Stimulated activated CD4-positive, alpha-beta T cell treated with anti-CD3 and anti-CD28 coated beads, Interleukin-4, amount 100 ng/mL, for 24 hours (primary cell): ENCODE measurements at places on chromosomes 6 and 20.

DNA sequence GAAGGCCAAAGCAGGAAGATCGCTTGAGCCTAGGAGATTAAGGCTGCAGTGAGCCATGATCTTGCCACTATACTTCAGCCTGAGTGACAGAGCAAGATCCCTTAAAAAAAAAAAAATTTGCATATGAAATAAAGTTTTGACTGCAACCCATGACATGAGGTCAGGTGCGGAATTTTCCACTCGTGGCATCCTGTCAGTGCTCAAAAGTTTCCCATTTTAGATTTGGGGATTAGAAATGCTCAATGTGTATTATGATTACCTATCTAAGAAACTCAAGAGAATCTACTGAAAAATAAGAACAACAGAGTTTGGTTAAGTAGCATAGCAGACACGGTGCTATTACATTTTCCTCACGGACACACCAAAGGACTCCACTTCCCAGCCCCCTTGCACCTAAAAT is 11.7 kb downstream of the SLC23A2 start:
- DNase-seq = no peak

- DNase-seq = no peak
These were observed 36.6 kb downstream of the CITED2 start for GRCh38 chr6:139337830-139338229.

DNA sequence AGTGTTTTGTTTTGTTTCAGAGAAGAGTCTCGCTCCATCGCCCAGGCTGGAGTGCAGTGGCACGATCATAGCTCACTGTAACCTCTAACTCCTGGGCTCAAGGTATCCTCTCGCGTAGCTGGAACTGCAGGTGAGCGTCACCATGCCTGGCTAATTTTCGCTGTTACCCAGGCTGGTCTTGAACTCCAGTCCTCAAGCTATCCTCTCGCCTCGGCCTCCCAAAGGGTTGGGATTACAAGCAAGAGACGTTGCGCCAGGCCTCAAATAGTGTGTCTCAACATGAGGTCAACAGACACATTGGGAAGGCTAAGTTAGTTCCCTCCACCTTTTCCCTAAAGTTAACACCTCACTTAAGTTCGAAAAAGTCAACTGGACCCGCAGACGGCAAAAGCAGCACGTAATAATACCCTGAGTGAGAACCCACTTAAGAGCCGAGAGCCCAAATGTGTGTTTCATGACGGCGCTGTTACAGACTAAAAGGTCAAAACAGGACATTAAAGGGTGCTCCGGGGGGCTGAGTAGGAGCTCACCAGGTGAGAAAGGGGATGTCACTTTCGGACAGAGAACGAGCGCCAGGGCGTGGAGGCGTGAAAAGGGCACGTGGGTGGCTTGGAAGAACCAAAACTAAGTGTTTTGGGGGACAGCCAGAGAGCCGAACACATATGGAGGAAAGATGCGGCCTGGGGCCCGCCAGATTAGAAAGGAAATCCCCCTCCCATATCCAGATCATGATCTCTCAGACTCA is 499 bp downstream of the TTI1 start:
- DNase-seq = no peak

GRCh38 chr6:25614052-25614451 is 38.0 kb upstream of the SCGN start:
- DNase-seq = no peak

- DNase-seq = no peak
These were observed 44.8 kb downstream of the AGPAT4 start for GRCh38 chr6:161228921-161229591.

GRCh38 chr6:130367767-130368166 is 1.9 kb downstream of the TMEM200A start:
- DNase-seq = no peak

- no peak for DNase-seq
These were observed 101.2 kb downstream of the MKKS start for GRCh38 chr20:10332656-10333415.

DNA sequence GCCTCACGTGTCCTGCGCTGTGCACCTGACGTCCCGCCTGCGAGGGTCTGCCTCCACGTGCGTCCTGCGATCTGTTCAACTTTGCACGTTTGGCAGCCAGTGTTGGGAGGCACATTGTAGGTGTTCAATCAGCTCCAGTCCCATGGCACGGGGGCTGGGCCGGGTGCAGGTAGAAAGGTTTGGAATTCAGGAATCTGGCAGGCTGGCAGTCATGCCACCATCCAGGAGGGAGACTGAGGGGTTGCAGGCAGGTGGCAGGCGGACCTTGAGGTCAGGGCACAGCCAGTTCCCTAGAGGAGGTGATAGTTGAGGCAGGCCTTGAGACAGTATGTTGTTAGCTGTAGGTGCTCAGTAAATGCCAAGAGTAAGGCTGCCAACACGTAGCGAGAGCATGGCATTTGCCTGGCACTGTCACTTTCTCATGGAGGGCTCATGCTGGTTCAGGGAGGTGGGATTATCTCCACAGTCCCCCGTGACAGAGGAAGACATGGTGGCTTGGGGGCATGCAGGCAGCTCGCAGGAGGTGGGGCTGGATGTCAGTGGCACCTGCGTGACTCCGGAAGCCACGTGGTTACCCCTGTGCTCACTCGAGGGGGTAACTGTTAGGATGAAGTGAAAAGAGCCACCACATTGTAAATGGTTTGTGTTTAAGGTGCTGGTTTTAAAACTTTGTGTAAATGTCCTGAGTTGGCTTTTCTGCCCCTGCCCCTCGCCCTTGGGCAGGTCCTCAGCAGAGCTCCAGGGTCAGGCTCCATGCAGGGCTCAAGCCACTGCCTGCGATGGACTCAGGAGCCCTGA is 111.8 kb upstream of the FRMD1 start:
- no peak for DNase-seq

DNA sequence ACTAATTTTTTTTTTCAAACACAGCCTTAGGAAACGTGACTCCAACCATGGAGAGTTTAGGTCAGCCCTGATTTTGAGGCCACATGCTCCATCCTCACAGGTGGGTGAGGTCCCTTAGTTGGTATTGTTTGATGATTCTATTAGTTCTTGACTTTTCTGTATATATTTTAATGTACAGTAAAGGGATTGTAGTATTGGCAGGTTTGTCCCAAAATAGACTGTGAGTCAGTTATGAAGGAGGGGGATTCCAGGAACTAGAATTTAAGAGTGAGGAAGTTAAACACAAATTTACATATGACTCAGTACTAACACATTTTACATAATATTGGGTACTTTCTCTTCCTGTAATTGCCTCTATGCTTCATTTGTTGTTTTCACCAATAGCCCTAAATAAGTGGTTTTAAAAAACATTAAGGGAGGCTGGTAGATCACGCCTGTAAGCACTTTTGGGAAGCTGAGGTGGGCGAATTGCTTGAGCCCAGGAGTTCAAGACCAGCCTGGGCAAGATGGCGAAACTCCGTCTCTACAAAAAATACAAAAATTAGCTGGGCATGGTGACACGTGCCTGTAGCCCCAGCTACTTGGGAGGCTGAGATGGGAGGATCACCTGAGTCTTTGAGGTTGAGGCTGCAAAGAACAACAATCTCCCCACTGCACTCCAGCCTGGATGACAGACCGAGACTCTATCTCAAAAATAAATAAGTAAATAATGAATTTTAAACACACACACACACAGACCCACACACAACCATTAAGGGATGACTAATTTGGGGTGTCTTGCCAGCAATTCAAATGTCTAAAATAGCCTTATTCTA is 81.8 kb downstream of the SGK1 start:
- peak; percentile 12 for DNase-seq

GRCh38 chr6:160010067-160010466 is 41.2 kb downstream of the IGF2R start:
- DNase-seq = no peak

DNA sequence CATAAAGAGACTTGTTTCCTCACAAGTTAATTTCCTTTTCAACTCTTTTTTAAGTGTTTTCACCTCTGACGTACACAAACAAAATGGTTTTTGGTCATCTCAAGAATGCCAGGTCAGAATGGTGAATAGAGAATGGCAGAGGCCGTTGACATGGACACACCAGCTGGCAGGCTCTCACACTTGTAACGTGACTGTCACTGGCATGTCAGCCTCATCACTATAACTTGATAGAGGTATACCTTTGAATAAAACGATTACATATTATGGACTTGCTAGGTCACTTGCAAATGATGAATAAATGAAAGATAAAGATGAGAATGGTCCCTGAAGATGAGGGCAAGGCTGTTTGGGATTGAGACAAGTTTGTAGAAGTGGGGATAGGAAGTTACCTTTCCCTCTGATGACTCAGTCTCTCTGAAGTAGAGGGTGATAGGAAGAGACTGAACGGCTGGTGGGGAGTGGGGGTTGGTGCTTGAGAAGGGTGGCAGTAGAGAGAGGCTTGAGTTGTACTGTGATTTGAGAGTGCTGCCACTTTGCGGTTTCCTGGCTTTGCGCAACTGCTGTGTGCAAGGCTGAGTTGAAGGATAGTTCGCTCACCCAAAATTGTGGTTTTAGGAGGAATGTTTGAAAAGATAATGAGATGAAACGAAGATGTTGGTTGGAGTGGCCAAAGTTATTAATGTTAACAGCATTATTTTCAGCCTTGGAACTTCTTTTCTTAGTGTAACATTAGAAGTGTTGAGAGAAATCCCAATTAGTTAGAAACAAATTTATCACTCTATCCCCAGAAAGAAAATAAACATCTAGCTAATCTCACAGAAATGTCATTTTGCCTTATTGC is 30.3 kb downstream of the TBPL1 start:
- DNase-seq = peak; percentile 28

- no peak for DNase-seq
These were observed 53.9 kb downstream of the PREX1 start for GRCh38 chr20:48773837-48774418.

GRCh38 chr6:17096652-17097051 is 5.2 kb upstream of the STMND1 start:
- no peak for DNase-seq

- no peak for DNase-seq
These were observed 217.0 kb downstream of the TBX18 start for GRCh38 chr6:84547341-84547801.

DNA sequence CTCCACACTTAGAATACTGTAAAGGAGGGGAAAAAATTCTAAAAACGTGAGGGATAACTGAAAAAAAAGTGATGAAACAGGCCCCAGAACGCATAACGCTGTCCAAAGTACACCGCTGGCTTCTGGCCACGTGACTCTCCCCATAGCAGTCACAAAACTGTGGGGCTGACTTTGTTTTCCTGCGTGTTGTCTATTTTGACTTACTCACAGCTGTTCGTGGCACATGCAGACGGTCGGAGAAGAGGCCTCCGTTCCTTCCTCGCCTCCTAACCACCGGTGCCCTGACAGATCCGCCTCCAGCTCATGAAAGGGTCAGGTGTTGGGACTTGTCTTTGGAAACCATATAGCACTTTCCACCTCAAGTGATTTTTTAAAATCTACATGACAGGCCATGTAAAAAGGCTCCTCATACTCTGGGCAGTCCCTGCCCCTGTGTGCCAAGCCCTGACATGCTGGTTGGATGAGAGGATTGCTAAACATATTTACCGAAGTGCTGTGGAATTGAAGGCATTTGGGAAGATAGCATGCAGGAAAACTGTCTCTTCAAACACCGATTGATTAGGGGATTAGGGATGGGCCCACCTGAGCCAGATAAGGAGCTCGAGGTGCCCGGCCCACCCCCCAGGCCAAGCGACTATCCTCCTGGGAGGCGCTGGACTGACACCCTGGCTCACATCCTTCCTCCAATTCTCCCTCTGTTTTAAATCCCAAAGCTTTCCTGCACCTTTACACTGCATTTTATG is 54.8 kb downstream of the DACT2 start:
- DNase-seq = no peak

DNA sequence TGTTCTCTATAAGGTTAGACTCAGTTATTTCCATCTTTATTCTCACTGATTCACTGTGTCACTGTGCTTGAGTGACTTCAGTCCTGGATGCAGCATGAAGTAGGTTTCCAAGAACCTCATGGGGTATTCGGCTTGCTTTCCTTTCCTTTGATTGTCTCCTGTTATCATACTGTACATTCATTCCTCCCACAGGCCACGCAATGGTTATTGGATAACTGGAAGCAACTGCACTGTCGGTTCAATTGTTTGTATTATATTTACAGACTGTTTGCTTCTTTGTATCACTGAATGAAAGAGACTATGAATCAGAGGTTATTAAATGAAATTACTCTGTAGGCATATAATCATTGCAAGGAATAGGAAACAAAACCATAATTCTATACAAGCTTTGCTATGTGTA is 129.4 kb downstream of the MAP7 start:
- DNase-seq = no peak

DNA sequence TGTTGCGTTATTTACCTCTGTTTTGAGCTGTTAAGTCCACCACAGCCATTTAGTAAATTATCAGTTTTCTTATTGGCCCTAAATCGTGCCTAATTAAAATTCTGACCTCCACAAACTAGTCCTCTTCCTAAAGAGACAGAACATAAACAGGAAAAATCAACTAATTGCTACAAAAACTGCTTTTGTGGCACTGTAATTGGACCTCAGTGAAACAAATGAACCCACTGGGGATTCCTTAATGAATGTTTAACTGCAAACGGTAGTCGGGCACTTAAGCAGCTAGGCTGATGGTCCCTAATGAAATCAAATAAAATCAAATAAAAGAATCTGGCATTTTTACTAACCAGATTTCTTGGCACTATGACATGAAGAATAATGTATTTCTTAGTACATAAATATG is 513.4 kb upstream of the SLC35B3 start:
- DNase-seq = no peak

DNA sequence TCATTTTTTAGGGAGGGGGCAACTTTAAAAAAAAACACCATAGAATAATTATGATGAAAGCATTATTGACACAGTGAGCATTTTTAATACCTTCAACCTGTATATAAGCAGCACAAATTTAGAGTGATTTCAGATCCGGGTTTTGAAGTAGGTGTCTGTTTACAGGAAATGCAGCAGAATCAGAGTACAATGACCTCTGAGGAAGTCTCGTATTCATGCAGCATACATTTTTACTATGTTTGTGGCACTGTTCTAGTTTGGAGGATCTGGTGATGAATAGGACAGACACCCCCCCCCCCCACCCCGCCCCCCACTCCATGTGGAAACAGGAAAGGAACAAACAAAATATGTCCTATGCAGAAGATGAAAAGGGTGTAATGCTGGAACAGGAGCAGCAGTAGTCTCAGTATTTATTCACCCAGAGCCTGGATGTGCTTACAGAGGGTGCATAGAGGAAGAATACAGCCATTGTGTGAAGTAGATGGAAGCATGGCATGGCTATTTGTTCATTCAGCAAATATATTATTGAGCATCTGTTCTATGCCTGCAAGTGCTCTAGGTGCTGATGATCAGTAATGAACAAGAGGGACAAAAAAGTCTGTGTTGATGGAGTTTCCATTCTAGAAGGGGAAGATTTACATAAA is 19.7 kb downstream of the VAPB start:
- no peak for DNase-seq

DNA sequence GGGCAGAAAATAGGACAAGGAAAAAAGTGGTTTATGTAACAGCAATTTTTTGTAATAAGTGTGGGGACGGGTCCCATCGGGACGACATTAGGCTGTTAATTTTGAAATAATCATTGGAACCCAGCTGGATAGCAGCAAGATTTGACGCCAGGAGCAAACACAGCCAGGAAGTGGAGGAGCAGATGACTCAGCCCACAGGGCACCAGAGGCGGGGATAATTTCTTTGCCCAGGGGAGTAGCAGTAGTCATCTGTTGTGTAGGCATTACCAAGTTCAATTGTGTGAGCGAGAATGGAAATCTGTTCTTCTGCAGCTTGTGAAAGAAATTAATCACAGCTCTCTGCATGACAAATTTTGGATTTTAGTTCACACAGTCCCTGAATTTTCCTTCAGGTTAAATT is 22.6 kb upstream of the RIN2 start:
- peak; percentile 4 for DNase-seq

- no peak for DNase-seq
These were observed 586.2 kb downstream of the PHF3 start for GRCh38 chr6:64221776-64222175.

- DNase-seq = no peak
These were observed 242.0 kb downstream of the ARID1B start for GRCh38 chr6:157019115-157019641.
